ENCODE measurements at places on chromosomes 12 and 14.
A peak's percentile ranks its signal among the peaks of the same experiment; 100 is the strongest.

DNA sequence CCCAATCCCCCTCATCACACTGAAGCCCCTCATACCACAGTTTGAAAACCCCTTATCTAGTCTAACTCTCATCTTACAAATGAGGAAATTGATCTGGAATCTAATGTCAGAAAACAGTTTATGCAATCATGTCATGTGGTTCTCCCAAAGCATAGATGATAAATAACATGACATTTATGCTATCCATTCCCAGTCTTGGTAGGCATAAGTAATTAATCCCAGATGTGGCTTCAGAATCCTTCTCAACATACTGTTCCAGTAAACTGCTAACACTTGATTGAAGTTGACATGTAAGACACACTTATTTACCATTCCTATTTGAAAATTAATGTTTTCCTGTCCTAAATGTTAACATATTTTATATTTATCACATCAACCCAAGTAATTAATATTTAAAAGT, 168.7 kb downstream of the GALC start:
- DNase-seq = no peak

GRCh38 chr12:63325757-63326156, 174.8 kb upstream of the AVPR1A start:
- no peak for DNase-seq

- no peak for DNase-seq
These were observed 21.4 kb upstream of the NCOR2 start for GRCh38 chr12:124588751-124589267.

GRCh38 chr12:89384050-89384758, 31.9 kb upstream of the DUSP6 start:
- peak; percentile 59 for DNase-seq

GRCh38 chr14:103488071-103488470, 34.6 kb downstream of the CKB start:
- DNase-seq = no peak

- no peak for DNase-seq
These were observed 268.5 kb downstream of the FOXG1 start for GRCh38 chr14:29035134-29035533.

All from NCI-H1092 treated with DMSO at 0.1 percent for 48 hours (cell line).